Fibroblast of skin of back (primary cell): ENCODE measurements at places on chromosomes 12 and 14.
A peak's percentile ranks its signal among the peaks of the same experiment; 100 is the strongest.

DNA sequence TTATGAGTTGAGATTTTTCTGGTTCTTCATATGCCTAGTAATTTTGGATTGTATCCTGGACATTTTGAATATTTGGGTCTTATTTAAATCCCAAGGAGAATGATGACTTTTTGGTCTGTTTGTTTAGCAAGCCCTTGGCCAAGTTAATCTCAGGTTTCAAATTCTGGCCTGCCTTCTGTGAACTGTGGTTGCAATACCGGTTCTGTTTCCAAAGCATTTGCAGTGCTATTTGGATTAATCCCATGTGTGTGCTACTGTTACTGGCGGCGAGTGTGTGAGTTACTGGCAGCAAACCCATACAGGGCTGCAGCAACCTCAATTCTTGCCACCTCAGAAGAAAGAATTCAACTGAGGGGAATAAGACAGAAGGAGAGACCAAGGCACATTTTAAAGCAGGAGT is 51.1 kb downstream of the TMEM260 start:
- no peak for DNase-seq

DNA sequence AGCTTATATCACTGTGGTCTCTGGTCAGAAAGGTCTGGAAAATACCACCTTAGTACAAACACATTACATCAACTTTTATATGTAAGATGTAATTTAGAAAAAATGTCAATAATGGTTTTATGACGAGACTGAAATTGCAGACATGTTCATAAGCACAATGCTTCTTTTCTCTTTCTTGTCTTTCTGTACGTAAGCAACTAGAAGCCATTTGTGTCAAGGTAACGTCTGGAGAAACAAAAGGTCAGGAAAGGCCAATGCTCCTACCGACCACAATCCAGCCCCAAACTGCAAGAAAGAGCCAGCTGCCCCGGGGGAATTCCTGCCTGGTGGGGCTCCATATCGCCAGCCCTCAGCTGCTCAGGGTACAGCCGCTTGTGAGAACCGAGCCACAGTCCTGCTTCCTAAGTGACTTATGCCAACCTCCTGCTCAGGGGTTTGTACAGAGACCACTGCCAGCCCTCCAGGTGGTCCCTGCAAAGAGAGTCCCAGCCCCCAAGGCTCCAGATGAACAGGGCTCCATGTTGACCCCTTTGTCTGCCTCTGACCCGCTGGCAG is 6.3 kb downstream of the ZNF839 start:
- DNase-seq, result no peak

DNA sequence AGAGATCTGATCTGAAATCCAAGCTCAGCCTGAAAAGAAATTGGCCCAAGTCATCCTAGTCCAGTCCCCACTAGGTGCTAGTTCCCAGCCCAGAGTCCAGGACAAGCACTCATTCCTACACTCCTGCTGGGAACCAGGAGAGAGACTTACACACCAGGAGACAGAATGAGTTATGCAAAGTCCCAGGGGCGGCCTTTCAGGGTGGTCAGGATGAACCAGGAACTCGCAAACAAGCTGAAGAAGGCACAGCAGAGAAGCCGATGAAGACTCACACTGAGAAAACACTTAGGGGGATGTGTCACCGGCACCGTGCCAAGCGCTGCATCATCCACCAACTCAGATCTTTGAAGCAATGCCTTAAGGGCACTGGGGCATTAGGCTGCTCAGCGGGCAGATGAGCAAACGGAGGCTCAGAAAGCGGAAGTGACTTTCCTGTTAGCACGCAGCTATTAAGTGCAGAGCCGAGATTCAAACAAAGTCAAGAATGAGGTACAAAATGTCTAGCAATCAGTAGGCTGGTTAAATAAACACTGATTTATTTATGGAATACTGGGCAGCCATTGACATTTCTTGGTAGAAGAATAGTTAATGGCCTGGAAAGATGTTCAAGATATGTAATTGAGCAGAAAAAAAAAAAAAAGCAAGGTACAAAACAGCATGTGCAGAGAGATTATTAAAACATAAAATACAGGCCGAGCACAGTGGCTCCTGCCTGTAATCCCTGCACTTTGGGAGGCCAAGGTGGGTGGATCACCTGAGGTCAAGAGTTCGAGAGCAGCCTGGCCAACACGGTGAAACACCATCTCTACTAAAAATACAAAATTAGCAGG is 78.7 kb downstream of the LRRC74A start:
- peak; percentile 99 for DNase-seq

DNA sequence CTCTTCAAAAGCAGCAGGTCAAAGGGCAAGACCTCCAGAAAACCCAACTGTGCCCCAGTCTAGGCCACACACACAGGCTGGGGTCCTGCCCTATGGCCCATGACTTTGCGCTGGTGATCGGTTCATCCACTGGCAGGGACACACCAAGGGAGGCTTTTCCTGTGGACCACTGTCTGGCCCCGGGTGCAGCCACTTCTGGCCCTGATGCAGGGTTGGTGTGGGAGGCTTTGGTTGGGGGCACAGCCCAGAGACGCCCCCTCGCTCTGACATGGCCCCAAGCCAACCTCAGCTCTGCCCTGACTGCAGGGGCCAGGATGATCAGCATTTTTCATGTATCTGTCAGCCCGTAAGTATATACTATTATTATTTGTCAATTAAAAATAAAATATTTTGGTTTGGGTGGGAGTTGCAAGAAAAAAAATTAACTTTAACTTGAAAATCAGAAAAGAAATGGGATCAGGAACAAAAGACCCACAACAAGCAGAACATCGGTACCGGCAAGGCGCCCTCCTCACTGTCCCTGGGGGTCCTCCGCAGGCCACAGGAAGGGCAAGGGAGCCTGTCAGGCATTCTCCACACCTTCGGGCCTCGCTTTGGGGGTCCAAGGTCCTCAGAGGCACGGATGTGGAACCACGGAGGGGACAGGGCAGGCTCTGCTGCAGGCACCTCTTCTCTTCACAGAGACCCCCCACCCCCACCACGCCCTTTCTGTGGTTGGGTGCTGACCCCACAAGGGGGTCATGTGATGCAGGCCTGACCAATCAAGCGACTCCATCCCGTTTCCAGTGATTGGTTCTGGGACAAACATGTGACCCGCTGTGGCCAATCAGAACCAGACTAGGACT is 181.5 kb upstream of the SFSWAP start:
- no peak for DNase-seq

DNA sequence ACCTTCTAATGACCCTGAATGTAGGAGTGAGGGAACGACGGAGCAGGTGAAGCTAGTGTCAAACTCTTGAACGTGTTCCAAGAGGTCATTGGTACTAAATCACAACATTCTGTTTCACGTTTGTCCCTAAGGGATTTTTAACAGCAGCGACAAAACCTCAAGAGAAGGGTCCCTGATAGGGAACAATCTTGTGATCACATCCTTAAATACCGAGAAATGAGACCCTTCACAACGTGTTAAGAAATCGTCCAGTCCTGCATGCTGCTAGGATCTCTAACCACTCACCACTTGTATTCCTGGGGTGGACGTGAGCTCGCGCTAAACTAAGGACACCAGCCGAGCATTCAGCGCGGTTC is 134.1 kb upstream of the KRAS start:
- no peak for DNase-seq

- no peak for DNase-seq
These were observed 2.9 kb downstream of the GPATCH2L start for GRCh38 chr14:76154539-76155126.
